ENCODE measurements at places on chromosomes 3 and 15. TPM values are rescaled to one million over a fixed set of nuclear protein-coding genes. Genes with fewer than 3 reads are reported as not detected.

DNA sequence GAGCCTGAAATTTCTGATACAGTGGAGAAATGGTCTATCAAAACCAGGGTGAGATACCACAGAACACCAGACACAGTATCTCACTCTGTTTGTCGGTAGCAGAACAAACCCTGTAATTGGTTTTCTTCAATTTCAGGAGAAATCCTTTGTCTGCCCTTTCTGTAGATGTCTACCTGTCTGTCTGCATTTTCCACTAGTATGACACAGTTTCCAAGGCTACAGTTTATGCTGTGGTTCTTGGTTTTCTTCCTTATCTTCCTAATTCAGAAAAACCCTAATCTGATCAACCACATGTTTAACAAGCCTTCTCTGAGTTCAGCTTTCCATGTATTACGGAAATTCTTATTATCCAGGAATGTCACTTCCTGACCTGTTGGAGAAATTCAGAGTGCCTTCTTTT is 70.8 kb downstream of the SCN11A start:
- no peak for DNase-seq

SNURF gene
- total RNA-seq, result 52.5 TPM

MAGEL2 gene
- total RNA-seq, result not detected

CAPN3 gene
- 8.1 TPM for total RNA-seq

- DNase-seq, result no peak
Observed at GRCh38 chr15:92906563-92907081, 6.5 kb downstream of the CHD2 start.

DNA sequence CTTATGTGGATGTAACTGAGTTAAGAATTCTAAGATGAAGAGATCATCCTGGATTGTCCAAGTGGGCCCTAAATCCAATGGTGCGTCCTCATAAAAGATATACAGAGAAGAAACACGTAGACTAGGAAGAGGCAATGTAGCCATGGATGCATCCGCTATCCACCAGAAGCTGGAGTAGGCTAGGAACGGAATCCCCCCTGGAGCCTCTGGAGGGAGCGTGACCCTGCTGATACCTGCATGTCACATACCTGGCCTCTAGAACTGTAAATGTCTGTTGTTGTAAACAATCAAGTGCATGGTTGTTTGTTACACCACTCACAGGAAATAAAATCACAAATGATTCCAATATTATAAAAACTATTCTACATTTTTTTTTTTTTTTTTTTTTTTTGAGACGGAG is 254.5 kb upstream of the RORA start:
- DNase-seq, result no peak

All from heart left ventricle (tissue), 16 donors.